Stimulated activated CD4-positive, alpha-beta T cell treated with anti-CD3 and anti-CD28 coated beads, Interleukin-4, amount 100 ng/mL, for 24 hours (primary cell): ENCODE measurements at places on chromosomes 3 and 15.
A peak's percentile ranks its signal among the peaks of the same experiment; 100 is the strongest.

GRCh38 chr3:8506571-8507061, 5.0 kb downstream of the LMCD1 start:
- DNase-seq = no peak

DNA sequence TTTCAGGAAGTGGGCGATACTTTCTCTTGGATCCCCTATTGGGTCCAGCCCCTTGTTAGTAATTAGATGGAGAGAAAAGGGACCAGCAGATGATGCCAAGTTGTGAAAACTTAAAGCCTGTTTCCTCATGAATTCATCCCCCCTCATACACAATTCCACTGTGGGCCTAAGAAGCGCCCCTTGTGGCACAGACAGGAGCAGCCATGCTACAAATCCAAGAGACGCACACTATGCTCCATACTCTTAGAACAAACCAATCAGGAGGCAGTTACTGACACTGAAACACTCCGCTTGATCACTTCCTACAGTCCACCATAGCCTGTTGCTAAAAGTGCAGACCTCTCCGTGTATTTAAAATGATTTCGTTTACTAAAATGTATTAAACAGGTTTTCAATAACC, 111.3 kb upstream of the ARRDC4 start:
- no peak for DNase-seq

- no peak for DNase-seq
Observed at GRCh38 chr3:65830948-65831732, 207.6 kb downstream of the MAGI1 start.

GRCh38 chr3:21297304-21297703, 453.7 kb downstream of the ZNF385D start:
- DNase-seq = no peak

- DNase-seq = no peak
Observed at GRCh38 chr3:31934866-31935265, 46.2 kb downstream of the OSBPL10 start.

GRCh38 chr3:183339461-183340086, 86.5 kb downstream of the B3GNT5 start:
- no peak for DNase-seq

- no peak for DNase-seq
Observed at GRCh38 chr3:45950131-45950530, 6.9 kb downstream of the CXCR6 start.

DNA sequence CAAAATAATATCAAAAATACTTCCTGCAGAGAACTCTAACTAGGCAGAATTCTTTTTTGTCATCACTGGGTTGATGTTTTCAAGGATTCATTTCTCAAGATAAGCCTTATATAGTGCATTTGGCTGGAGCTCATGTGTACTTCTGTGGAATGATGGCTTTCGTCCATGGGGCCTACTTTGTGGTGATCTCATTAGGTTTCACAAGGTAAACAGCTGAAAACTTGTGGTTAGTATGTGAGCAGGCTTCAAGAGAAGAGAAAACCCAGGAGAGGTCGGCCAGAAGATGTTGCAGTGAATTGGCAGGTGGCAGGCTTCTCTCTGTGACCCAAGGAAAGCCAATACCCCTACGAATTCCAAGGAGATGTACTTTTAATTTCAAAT, 121.4 kb upstream of the PHLDB2 start:
- no peak for DNase-seq

DNA sequence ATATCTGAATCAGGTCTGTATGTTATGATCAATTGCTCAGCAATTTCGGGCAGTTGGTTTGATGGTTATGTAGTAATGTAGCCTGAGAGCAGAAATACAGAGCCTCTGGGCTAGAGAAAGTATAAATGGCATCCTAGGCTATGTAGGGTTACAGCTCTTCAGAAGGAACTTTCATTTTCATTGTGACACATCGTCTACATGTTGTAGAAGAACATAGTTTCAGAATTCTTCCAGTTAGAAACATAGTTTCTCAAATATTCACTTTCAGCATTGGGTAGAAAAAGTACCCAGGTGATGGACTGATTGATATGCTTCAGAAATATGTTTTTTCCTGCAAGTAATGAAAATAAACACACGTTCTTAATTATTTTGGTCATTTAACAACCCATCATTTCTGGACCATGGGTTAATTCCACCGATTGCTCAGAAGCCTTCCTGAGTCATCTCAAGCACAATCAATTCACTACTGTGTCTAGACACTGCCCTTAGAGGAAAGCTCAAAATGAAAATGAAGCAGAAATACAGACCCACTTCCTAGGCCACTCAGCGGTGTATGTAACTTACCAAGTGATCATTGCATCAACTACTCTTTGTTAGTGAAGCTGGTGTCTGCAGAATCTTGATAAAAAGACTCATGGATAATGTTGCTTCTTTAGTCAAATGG, 88.8 kb upstream of the TSEN2 start:
- DNase-seq = peak; percentile 34

- no peak for DNase-seq
Observed at GRCh38 chr15:38247336-38247735, 5.3 kb upstream of the SPRED1 start.

GRCh38 chr3:142281474-142281873, 56.1 kb upstream of the GK5 start:
- no peak for DNase-seq
